Endothelial cell of umbilical vein (primary cell): ENCODE measurements at places on chromosomes 2 and 18. TPM values are rescaled to one million over a fixed set of nuclear protein-coding genes. Genes with fewer than 3 reads are reported as not detected.

GRCh38 chr2:66962716-66963115 lies 434.4 kb upstream of the ETAA1 start:
- no peaks in the 10 kb centered on the region for H3K4me1 ChIP-seq
- H3K36me3 ChIP-seq: no peaks in the 10 kb centered on the region
- DNase-seq: no peak
- H3K27ac ChIP-seq: no peak overlapping the region
- no peak overlapping the region for H3K4me3 ChIP-seq
- H3K27me3 ChIP-seq: no peaks in the 10 kb centered on the region

The CHN1 gene
- 23.3 and 29.0 TPM in 2 replicates for total RNA-seq

The CGREF1 gene
- total RNA-seq: 4.0 and 5.8 TPM in 2 replicates

The IHH gene
- total RNA-seq: 0.37 TPM in 1 of 2 replicates, not detected in the other

DNA sequence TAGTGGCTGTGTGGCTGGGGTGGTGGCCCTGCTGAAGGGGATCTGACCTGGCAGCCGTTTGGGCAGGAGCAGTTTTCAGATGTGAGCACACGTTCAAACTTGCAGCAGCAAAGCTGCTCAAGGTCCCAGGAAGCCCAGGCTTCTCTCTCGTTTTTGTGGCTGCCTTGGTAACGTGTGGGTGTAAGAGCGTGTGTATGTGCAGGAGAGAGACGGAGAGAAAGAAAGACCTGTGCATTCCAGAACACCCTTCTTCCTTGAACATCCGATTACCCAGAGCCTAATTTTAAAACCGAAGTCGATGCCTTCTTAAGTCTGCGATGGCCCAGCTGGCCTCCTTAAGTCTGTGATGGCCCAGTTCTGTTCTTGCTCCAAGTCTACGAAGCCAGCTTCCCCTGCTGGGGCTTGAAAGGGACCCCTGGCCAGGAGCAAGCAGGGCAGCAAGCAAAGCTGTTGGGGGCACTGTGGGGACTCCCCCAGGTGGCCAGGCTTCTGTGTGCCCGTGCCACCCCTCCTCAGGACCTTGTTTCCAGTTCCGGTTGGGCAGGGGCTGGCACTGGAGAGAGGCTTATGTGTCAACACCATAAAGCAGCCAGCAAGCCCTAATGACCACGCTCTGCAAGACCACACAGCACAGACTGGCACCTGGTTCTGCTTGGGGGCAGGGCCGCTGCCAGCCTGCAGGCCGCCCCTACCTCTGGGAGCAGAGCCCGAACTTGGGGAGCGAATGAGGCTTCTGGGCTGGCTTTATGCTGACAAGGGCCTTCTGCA lies 55.8 kb upstream of the ALPP start:
- H3K4me3 ChIP-seq: no peak overlapping the region
- no peaks in the 10 kb centered on the region for H3K36me3 ChIP-seq
- H3K27me3 ChIP-seq: no peaks in the 10 kb centered on the region
- H3K27ac ChIP-seq: no peak overlapping the region

DNA sequence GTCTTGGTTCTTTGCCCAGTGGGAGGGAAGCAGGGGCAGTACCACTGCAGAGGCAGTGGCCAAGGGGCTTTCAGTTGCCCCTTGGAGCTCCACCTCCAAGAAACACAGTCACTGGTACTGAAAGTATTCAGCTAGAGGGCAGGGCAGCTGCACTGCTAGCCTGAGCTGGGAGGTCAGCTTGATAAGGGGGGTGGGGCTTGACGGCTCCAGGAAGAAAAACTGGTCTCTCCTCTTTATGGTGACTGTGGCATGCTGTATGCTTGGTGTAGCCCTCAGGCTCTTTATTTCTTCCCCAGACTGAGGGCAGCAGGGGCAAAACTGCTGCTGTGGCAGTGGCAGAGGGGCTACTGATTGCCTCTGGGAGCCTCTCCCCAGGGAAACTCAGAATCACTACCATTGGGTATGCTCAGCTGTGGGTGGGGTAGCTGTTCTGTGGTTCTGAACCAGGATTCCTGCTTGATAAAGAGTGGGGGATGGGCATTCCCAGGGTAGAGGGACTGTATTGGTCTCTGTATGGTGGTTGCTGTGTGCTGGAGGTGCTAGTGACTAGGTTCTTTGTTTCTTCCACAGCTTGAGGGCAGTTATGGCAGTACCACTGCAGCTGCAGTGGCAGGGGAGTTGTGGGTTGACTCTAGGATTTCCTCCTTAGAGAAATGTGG lies 134.6 kb upstream of the SCN7A start:
- H3K4me3 ChIP-seq: no peak overlapping the region
- H3K27ac ChIP-seq: no peak overlapping the region
- DNase-seq: no peak

DNA sequence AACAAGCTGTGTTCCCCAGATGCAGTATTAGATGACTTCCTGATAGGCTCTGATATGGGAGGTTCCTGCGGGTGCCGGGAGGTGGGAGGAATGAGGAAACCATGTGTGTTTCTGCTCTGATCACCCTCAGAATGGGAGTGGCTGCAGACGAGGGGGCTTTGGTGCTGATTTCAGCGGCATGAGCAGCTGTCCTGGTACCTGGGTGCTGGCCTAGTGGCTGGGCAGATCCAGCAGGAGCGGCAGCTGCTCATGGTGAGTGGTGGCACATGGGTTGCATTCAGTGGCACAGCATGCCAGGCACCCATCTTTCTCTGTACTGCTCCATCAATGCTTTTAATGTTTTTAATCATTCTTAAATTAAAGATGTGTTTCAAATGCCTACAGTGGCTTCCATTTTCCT lies 177.2 kb upstream of the NETO1 start:
- H3K4me1 ChIP-seq: no peaks in the 10 kb centered on the region
- DNase-seq: no peak
- no peaks in the 10 kb centered on the region for H3K36me3 ChIP-seq
- H3K4me3 ChIP-seq: no peak overlapping the region

DNA sequence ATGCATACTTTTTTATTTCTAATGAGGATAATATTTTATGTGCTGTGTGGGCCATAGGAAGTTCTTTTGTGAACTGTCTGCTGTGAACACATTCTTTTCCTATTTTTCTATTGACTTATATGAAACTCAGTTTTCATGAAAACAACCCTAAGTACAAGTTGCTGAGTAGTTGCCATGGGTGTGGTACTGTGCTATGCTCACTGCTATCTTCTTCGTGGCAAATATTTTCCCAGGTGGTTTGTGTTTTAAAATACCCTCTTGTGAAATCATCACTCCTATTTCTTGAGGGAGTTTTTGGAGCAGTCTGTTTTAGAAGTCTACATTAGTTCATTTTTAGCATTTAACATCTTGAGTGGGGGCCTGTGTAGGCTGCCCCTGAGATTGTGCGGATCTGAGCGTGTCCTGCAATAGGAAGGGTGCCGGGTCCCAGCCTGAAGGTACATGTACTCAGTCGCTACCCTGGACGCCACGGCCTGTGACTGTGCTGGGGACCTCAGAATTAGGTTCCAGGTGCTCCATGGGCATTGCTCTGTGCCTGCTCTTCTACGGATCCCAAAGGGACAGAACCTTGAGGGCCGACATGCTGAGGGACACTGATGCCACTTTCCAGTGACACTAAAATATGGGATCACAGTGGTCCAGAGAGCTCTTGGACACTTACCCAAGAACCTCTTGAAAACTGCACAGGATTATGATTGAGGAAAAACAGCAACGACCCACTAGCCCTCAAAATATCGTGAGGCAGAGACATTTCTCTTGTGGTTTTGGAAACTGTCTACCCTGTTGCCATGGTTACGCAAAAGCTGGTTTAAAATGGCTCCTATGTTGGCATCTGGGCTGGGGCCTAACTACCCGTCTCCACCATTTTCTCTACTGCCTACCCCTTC lies 480.4 kb downstream of the TGIF1 start:
- no peak for DNase-seq
- H3K36me3 ChIP-seq: no peaks in the 10 kb centered on the region
- H3K4me1 ChIP-seq: no peaks in the 10 kb centered on the region
- no peak overlapping the region for H3K4me3 ChIP-seq
- no peak overlapping the region for H3K27ac ChIP-seq
- H3K27me3 ChIP-seq: no peaks in the 10 kb centered on the region

- no peaks in the 10 kb centered on the region for H3K27me3 ChIP-seq
- no peak for DNase-seq
- no peaks in the 10 kb centered on the region for H3K36me3 ChIP-seq
- H3K4me3 ChIP-seq: no peak overlapping the region
- H3K27ac ChIP-seq: no peak overlapping the region
These were observed 475.2 kb upstream of the UBE2E3 start for GRCh38 chr2:180505203-180505602.

The ANKRD30BL gene
- total RNA-seq: not detected in 2 replicates

The DIS3L2 gene
- total RNA-seq: 31.2 and 31.5 TPM in 2 replicates

DNA sequence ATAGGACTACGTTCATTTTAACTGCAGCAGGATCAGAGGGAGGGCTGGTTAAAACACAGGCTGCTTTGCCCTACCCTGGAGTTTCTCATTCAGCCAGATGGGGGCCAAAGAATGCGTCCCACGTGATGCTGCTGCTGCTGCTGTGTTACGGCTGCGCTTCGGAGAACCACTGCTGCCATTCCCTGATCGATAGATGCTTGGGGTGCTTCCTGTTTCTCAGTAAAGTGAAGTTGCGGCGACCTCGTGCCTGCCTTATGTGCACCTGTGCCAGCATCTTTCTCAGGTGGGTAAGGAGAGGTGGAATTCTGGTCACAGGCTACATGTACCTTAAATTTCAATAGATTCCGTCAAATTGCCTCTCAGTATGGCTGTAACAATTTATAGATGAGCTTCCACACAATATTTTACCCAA lies 24.7 kb upstream of the TOGARAM2 start:
- H3K4me1 ChIP-seq: peaks cover 3% of the 10 kb centered on the region
- no peaks in the 10 kb centered on the region for H3K27me3 ChIP-seq
- no peak for DNase-seq
- no peak overlapping the region for H3K27ac ChIP-seq

- H3K4me1 ChIP-seq: no peaks in the 10 kb centered on the region
- DNase-seq: no peak
- no peaks in the 10 kb centered on the region for H3K36me3 ChIP-seq
These were observed 7.1 kb upstream of the WNT10A start for GRCh38 chr2:218873359-218874194.

DNA sequence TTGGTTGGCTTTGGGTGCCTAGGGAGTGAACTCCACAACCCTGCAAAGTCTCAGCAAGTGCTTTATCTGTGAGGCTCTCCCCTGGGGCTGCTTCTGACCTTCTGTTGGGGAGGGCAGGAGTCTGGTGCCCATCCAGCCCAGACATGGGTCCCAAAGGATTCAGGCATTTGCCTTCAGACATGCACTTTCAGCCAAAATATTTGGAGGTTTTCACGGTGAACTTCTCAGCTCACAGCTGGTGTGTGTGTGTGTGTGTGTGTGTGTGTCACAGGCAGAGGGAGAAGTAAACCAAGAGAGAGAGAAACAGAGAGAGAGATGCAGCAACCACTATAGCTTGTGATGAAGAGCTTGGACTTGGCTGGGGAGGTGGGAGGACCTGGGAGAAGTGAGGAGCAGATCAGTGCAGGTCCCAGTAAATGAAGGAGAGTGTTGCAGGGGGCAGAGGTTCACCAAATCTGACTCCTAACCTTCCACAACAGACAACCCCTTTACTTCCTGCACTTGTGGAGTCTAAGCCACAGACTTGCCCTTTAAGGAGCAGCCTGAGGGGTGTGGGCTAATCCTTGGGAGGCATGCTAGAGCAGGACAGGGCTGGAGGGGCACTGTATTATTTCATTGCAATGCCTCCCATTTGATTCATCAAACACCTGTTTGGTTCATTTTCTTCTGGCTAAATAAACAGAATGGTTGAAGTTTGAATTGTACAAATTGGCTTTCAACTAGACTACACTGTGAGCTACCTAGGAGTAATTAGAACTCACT lies 14.1 kb downstream of the SLC9A4 start:
- no peak for DNase-seq
- H3K36me3 ChIP-seq: no peaks in the 10 kb centered on the region
- peaks cover 11% of the 10 kb centered on the region for H3K27me3 ChIP-seq
- H3K27ac ChIP-seq: no peak overlapping the region
- H3K4me1 ChIP-seq: no peaks in the 10 kb centered on the region

DNA sequence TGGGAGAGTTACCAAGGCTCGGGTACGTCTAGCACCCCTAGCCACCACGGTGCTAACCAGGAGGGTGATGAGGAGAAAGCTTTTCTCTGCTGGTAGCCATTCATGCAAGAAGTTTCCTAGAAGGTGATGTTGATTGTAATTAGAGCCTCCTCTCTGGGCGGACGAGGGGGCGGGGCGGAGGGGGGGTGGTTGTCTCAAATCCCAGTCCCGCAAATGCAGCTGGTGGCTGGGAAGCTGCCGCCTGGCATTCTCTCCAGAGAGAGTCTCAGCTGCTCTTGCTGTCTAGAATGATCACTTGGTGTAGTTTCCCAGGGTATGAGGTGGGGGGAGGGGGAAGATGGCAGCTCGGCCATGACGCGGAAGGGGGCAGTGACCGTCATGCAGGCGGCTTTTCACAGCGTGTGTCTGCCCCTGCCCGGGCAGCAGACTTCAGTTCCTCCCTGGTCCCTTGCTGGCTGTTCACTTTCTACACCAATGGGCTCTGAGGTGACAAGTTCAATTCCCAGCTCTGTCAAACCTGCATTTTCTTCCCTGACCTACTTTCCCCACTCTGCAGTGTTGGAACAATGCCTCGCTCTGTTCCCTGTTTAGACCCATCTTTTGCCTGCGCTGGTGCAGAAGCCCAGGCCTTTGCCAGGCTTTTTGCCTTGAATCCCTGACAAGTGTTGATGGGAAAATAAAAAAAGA lies 61.5 kb upstream of the KLF7 start:
- DNase-seq: no peak
- no peak overlapping the region for H3K4me3 ChIP-seq
- peaks cover 30% of the 10 kb centered on the region for H3K4me1 ChIP-seq

DNA sequence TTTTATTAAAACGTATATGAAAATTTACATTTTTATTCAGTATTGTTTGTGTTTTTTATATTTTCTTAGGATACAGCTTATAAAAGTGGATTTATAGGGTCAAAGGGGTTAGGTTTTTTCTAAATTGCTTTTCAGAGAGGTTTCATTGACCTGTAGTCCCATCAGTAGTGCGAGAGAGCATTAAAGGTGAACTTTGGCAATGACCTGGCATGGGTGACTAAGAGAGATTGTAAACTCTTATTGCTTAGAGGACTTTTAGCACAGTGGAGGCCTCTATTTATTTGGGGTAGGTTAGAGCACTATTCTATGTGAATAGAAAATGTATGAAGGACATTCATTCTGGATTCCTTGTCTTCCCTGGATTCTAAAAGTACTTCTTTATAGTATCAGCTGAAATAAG lies 16.0 kb upstream of the TNP1 start:
- DNase-seq: no peak
- no peaks in the 10 kb centered on the region for H3K36me3 ChIP-seq
- H3K4me3 ChIP-seq: no peak overlapping the region
- H3K4me1 ChIP-seq: no peaks in the 10 kb centered on the region

- no peaks in the 10 kb centered on the region for H3K36me3 ChIP-seq
- DNase-seq: no peak
- no peak overlapping the region for H3K4me3 ChIP-seq
- no peaks in the 10 kb centered on the region for H3K4me1 ChIP-seq
- H3K27ac ChIP-seq: no peak overlapping the region
These were observed 83.0 kb downstream of the UBR3 start for GRCh38 chr2:169910109-169910799.

DNA sequence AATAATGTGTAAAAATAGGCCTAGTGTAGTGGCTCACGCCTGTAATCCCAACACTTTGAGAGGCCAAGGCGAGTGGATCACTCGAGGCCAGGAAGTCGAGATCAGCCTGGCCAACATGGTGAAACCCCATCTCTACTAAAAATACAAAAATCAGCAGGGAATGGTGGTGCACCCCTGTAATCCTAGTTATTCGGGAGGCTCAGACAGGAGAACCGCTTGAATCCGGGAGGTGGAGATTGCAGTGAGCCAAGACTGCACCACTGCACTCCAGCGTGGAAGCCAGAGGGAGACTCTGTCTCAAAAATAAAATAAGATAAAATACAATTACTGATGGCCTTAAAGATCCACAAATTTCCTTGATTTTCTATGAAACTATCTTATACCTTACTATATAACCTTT lies 3.8 kb downstream of the ATF2 start:
- H3K27ac ChIP-seq: no peak overlapping the region
- no peaks in the 10 kb centered on the region for H3K27me3 ChIP-seq
- DNase-seq: no peak
- no peak overlapping the region for H3K4me3 ChIP-seq

The EFHD1 gene
- not detected in 2 replicates for total RNA-seq
